ENCODE measurements at places on chromosomes 6 and 20. TPM values are rescaled to one million over a fixed set of nuclear protein-coding genes. Genes with fewer than 3 reads are reported as not detected.

The PLN gene
- 2,172 TPM for total RNA-seq

The OR2B2 gene
- not detected for total RNA-seq

The NKX2-2 gene
- not detected for total RNA-seq

The PRPH2 gene
- total RNA-seq = 2.6 TPM

The SPINT3 gene
- not detected for total RNA-seq

The SLC22A7 gene
- 0.12 TPM for total RNA-seq

The DNMT3B gene
- total RNA-seq = 0.90 TPM

The OR2J1 gene
- not detected for total RNA-seq

The TRIM10 gene
- not detected for total RNA-seq

The FAM217A gene
- total RNA-seq = not detected

The NOX3 gene
- total RNA-seq = not detected

The CRIP3 gene
- 3.7 TPM for total RNA-seq

DNA sequence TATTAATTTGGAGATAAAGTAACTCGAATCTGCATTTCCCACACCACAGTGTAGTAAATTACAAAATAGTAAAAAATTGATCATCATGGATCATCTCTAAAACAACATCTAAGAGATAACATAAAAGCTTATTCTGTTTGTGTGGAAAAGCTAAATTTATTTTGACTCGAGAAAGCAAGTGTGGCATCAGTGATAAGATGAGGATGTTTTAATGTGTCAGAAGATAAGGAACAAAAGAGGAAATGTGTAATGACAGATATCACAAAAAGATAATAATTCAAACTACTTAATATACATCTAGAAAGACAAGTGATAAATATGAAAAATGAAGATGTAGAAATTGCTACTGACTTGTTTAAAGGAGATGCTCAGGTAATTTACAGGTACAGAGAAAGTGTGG lies 74.1 kb downstream of the DNAH8 start:
- DNase-seq = no peak

DNA sequence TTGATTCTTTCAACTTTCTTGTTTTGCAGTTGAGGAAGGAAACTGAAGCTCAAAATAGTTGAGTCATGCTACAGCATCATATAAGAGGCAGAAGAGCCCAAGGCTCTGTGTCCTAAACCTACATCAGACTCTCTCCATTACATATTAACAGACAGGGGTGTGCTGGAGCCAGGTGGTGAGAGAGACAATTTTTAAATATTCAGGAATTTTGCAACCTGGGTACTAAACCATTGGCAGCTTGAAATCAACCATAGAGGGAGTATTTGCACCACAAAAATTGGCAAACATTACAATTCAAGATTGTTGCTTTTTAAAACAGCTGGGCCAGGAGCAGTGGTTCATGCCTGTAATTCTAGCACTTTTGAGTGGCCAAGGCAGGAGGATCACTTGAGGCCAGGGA lies 65.8 kb upstream of the SOX4 start:
- DNase-seq = no peak

DNA sequence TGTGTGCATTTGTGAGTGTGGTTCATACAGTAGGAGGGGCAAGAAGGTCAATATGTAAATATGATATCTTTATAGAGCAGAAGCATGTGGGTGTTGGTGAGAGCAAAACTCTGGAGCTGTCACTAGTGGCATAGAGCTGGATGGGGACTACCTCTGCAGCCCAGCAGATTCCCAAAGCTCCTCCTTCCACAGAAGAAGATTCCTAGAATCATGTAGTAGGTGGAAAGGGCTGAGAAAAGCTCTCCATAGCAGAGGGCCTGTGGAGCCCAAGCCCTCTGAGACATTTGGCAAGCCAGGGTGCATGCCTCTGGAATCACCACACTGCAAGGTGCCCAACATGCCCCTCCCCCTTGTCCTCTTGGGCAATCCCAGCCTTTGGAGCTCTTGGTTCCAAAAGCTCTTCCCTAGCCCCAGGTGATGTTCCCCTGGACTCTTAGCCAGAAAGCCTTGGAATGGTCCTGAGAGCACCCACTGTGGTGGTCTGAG lies 233.2 kb downstream of the LRFN2 start:
- peak; percentile 1 for DNase-seq

GRCh38 chr20:53842301-53843099 lies 227.9 kb downstream of the BCAS1 start:
- no peak for DNase-seq

DNA sequence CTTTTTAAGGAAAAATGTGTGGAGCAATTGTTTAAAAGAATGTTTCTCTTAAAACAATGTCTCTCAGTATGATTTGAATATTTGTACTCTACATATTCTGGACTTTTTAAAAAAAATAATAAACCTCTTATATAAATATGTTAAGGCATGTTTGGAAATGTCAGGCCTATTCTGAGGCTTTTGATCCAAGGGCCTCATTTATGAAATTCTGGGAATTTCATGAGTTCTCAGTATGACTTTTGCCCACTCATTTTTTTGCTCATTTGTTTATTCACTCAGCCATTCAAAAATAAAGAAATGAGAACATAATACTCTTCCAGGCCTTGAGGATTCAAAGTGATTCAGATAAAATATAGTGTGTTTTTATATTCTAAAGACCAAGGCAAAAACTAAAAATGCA lies 60.4 kb downstream of the DOK5 start:
- DNase-seq = no peak

GRCh38 chr20:4036351-4036750 lies 21.0 kb upstream of the RNF24 start:
- no peak for DNase-seq

DNA sequence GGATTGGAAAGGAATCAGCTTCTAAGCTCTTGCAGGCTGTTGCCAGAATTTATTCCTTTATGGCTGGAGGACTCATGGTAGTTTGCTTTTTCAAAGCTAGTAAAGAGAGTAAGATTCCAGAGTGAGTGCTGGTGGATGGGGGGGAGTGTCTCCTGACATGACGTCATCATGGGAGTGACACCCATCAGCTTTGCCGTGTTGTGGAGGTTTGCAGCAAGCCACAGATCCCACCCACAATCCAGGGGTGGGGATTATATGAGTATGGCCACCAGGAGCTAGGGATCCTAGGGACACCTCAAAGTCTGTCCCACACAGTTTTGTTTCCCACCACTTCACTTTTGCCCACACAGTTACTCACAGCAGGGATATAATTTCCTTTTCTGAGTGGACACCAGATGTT lies 28.7 kb upstream of the PMEPA1 start:
- no peak for DNase-seq

- no peak for DNase-seq
Measured at GRCh38 chr6:134235937-134236751, 81.8 kb downstream of the SGK1 start.

- no peak for DNase-seq
Measured at GRCh38 chr20:37576911-37577310, 49.2 kb upstream of the BLCAP start.

GRCh38 chr6:121309768-121310469 lies 24.4 kb downstream of the TBC1D32 start:
- DNase-seq = no peak

DNA sequence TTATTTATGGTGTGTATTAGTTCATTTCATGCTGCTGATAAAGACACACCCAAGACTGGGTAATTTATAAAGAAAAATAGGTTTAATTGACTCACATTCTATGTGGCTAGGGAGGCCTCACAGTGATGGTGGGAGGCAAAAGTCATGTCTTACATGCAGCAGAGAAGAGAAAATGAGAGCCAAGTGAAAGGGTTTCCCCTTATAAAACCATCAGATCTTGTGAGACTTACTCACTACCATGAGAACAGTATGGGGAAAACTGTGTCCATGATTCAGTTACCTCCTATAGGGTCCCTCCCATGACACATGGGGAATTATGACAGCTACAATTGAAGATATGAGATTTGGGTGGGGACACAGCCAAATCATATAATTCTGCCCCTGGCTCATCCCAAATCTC lies 150.0 kb upstream of the AHI1 start:
- DNase-seq = no peak

- no peak for DNase-seq
Measured at GRCh38 chr6:121649951-121650350, 214.5 kb downstream of the GJA1 start.

DNA sequence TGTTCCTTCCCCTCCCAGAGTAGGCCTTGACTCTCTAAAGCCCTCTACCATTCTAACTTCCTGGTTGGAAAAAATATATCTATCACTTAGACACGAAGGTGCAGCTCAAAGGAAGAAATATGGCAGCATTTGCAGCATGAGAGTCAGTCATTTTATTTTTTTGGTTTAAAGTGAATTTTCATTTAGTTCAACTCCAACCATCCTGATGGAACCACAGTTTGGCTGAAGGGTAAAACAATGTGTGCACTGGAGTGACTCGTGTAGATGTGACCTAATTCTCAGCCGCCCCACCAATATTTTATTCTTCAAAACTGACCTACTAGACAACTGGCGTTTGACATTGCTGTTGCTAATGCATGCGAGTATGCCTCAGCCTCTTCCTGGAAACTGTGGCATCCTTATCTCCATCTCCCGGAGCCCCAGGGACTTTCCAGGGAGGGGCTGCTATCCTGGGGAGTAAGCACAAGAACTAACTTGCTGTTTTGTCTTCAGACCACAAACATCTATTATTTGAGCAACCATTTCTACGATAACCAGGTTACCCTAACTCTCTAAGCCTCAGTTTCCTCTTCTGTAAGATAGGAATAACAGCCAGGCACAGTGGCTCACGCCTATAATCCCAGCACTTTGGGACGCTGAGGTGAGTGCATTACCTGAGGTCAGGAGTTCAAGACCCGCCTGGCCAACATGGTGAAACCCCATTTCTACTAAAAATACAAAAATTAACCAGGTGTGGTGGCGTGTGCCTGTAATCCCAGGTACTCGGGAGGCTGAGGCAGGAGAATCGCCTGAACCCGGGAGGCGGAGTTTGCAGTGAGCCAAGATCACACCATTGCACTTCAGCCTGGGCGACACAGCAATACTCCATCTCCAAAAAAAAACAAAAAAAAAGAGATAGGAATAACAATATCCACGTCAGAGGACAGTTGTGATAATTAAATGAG lies 148.7 kb upstream of the JARID2 start:
- DNase-seq = no peak

- DNase-seq = no peak
Measured at GRCh38 chr6:39228111-39228971, 934 bp downstream of the KCNK5 start.

DNA sequence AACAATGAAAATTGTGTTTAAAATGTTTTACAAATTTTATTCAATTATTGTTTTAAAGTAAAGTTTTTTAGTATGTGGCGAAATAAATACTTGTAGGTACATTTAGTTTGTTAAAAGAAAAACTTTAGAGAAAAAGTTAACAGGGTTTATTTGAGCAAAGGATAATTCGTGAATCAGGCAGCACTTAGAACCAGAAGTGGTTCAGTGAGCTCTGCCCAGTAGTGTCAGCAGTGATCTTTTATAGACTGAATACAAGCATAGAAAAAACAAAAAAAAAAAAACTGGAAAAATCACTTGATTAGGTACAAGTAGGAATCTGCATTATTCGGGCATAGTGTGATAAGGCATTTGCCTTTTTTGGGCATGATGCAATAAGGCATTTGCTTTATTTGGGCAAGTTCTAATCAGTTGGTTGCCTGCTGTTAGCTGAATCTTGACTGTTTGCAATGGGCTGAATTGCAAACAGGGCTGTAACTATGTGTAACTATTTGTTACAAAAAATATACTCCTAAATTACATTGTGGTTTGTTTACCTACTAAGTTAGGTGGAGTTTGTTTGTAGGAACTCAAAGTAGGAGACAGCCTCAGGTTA lies 122.9 kb upstream of the MMS22L start:
- DNase-seq = no peak

GRCh38 chr6:147407571-147407970 lies 100.9 kb upstream of the SAMD5 start:
- DNase-seq = no peak

GRCh38 chr6:3881711-3882421 lies 32.7 kb downstream of the FAM50B start:
- DNase-seq = no peak

DNA sequence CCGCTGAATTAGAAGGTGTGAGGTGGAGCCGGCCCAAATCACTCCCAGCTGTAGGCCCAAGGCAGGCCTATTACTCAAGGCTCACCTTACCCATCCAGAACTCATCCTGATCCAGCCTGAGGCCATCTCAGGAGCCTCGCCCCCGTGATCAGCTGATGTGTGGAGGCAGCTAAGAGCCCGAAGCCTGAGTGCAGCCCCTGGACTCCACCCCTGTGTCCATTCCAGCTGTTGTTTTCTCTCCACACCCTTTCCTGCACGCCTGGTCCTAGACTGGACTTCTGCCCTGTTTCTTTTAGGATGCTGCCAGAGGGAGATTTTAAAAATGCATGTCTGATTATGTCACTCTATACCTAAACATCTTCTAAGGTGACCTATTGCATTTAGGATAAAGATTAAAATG lies 124.7 kb upstream of the SUPT3H start:
- DNase-seq = no peak

DNA sequence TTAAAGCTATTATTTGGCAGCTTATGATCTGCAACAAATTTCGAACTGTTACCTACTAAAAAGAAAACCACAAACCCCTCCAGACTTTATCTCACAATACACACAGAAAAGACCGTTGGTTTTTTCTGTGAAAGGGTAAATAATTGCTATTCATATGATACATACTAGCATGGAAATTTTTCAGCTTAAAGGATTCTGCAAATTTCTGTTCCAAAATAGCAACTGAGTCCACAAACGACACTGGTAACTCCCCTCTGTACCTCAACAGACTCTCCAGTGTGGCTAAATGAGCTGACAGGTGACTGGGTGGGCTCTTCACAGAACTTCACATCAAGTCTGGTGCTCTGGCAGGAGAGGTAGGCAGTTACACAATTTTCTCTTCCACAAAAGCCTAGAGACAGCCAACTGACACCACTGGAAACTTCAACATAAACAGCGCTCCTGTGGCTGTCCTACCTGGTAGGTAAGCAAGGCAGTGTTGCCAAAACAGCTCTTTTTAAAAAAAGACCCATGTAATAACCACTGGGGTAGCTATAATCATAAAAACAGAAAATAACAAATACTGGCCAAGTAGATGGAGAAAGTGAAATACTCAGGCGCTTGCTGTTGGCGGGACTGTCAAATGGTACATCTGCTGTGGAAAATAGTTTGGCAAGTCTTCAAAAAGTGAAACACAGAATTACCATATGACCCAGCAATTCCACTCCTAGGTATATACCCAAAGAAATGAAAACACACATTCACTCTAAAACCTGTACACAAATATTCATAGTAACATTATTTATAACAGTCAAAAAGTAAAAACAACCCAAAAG lies 37.8 kb downstream of the ELOVL5 start:
- no peak for DNase-seq

GRCh38 chr20:14444106-14444505 lies 106.7 kb upstream of the FLRT3 start:
- DNase-seq = no peak

GRCh38 chr6:37648465-37649330 lies 49.0 kb downstream of the MDGA1 start:
- DNase-seq = no peak

- DNase-seq = no peak
Measured at GRCh38 chr6:90429713-90430112, 133.1 kb upstream of the BACH2 start.

DNA sequence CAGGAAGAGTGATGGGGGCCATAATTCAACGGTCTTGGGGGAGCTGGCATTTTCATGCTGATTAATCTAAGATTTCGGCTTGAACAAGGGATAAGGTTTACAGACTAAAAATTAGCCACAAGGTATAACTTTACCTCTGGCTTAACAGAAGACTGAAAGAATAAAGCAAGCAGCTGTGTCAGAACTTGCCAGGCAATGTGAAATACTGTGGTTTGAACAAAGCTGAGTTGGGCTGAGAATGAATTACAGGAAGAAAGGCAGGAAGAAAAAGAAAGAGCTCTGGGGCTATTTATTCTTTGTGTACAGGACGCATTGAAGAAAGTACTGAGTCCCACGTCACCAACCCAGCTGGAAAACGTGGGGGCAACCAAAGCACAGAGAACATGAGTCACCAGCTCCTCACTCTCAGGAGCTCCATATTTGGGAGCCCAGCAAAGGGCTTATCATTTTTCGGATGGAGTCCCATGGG lies 121.5 kb upstream of the NEDD9 start:
- DNase-seq = no peak

All from heart left ventricle (tissue), 16 donors.